ENCODE measurements at places on chromosomes 5 and 9.

DNA sequence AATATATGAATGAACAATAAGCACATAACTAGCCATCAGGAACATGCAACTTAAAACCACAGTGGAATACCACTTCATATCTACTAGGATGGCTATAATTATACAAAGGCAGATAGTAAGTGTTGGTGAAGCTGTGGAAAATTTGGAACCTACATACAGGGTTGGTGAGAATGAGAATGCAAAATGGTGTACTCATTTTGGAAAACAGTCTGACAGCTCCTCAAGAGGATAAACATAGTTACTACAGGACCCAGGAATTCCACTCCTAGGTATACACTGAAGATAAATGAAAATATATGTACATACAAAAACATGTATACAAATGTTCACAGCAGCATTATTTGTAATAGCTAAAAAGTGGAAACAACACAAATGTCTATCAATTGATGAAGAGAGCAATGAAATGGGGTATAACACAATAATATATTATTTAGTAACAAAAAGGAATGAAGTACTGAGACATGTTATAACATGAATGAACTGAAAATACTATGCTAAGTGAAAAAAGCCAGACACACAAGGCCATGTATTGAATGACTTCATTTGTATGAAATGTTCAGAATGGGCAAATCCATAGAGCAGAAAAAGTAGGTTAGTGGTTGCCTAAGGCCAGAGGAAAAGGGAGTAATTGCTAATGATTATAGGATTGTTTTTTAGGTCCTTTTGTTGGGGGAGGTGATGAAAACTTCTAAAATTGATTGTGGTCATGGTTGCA lies 31.2 kb upstream of the CDK5RAP2 start:
- no peak for DNase-seq

GRCh38 chr9:96868709-96869108 lies 14.4 kb upstream of the ZNF782 start:
- DNase-seq = no peak

DNA sequence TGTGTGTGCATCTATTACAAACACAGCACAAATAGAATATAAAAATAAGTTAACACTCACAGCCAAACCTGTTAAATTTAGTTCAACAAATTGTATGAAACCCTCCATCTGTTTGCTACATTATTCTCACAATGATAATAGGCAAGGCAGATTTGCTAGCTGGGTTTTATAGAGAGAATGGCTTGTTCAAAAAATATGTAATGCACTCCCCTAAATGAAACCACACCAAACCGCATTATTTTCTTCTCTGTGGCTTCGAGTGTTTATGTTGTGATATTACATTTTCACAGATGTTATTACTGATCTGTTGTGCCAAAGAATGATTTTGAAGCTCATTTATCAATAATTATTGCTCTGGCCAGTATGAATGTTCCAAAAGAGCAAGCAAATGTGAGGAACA lies 92.9 kb downstream of the SPATA31D1 start:
- DNase-seq = no peak

GRCh38 chr5:110362261-110362660 lies 364.2 kb downstream of the TMEM232 start:
- no peak for DNase-seq

All from renal cortex interstitium (tissue), 15 donors.